Thoracic aorta (tissue), 2 donors: ENCODE measurements at places on chromosomes 5 and 9. TPM values are rescaled to one million over a fixed set of nuclear protein-coding genes. Genes with fewer than 3 reads are reported as not detected.

- no peaks in the 10 kb centered on the region for H3K27me3 ChIP-seq
- H3K4me3 ChIP-seq: no peak overlapping the region
- no peak for DNase-seq
- H3K4me1 ChIP-seq: no peaks in the 10 kb centered on the region
Measured at GRCh38 chr5:32400401-32400800, 44.1 kb downstream of the ZFR start.

ADAMTS12 gene
- 8.0 TPM for total RNA-seq

GRCh38 chr9:107704774-107705173, 215.2 kb upstream of the KLF4 start:
- H3K27ac ChIP-seq: no peak overlapping the region
- H3K36me3 ChIP-seq: no peaks in the 10 kb centered on the region
- H3K27me3 ChIP-seq: no peaks in the 10 kb centered on the region

F12 gene
- not detected for total RNA-seq

DNA sequence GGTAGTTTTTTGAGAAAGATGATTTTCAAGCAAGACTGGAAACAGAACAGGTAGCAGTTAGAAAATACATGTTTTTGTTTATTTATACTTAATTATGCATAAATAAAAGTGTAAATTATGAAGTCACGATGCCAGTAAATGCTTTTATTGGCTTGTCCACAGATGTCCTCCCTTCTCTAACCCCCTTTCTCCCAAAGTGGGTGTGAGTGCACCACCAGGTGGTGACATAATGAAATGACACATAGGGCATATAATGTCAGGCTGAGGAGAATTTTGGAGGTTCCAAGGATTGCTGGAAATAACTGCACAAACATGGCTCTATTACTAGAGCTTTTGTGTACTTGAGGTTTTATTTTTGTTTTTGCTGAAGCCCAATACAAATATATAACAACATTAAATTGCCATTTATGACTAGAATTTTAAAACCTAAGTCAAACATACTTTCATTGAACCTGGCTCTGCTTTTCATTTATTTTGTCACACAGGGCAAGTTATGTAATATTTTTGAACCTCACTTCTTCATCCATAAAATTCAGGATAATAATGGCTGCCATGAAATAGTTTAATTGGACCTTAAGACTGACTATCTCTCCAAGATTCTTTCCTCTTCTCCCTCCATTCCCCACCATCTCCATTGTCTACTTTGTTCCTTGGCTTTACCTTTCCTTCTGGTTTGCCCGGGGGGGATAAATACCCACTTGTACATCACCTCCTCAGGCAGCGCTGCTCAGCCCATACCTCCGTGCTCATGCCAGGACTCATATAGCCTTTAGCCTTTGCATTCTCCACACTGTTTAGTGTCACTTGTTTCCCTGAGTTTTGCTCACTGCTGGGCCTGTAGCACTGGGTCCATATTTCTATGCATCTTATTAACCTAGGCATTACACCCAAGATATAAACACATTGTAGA, 168.8 kb downstream of the PDE4D start:
- no peak overlapping the region for H3K4me3 ChIP-seq
- no peaks in the 10 kb centered on the region for H3K4me1 ChIP-seq
- no peak for DNase-seq
- H3K27ac ChIP-seq: no peak overlapping the region
- no peaks in the 10 kb centered on the region for H3K36me3 ChIP-seq
- H3K27me3 ChIP-seq: no peaks in the 10 kb centered on the region

GRCh38 chr5:39191216-39191615, 28.1 kb downstream of the FYB1 start:
- no peak overlapping the region for H3K4me3 ChIP-seq
- no peaks in the 10 kb centered on the region for H3K36me3 ChIP-seq
- H3K27me3 ChIP-seq: no peaks in the 10 kb centered on the region
- no peak for DNase-seq
- H3K4me1 ChIP-seq: no peaks in the 10 kb centered on the region

PCSK1 gene
- 3.2 TPM for total RNA-seq

- no peaks in the 10 kb centered on the region for H3K4me1 ChIP-seq
- no peak for DNase-seq
- H3K27ac ChIP-seq: no peak overlapping the region
- H3K27me3 ChIP-seq: no peaks in the 10 kb centered on the region
Measured at GRCh38 chr5:1809416-1810035, 8.3 kb downstream of the NDUFS6 start.

DNA sequence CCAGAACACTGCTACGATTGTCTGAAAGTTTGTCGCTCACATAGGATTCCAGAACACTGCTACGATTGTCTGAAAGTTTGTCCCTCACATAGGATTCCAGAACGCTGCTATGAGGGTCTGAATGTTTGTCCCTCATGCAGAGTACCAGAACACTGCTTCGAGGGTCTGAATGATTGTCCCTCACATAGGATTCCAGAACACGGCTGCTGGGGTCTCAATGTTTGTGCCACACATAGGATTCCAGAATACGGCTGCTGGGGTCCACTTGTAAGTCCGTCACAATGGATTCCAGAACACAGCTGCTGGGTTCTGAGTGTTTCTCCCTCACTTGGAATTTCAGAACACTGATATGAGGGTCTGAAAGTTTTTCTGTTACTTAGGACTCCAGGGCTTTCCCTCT, 203.3 kb downstream of the FOXD4L6 start:
- no peak overlapping the region for H3K4me3 ChIP-seq
- DNase-seq: no peak
- no peaks in the 10 kb centered on the region for H3K36me3 ChIP-seq
- H3K27me3 ChIP-seq: no peaks in the 10 kb centered on the region
- no peaks in the 10 kb centered on the region for H3K4me1 ChIP-seq
- no peak overlapping the region for H3K27ac ChIP-seq

DNA sequence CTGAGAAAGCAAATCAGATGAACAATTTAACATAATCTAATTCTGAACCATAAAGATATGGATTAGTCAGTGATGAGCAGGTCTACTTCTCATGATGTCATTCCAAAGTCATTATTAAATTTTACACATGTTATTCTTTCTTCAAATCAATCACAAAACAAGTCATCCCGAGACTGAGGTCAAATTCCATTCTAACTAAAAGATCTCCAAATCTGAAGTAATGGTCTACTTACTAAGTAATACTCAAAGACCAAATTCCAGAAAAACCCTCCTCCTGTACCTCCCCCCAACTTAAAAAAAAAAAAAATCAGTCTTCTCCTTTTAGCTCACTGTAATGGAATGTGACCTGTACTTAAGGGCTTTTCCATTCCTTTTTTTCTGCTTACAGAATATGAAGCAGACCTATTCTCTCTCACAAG, 4.7 kb downstream of the PFDN1 start:
- H3K4me1 ChIP-seq: peaks cover 50% of the 10 kb centered on the region
- peak overlapping the region; percentile 67 for H3K27ac ChIP-seq
- H3K4me3 ChIP-seq: no peak overlapping the region
- no peaks in the 10 kb centered on the region for H3K27me3 ChIP-seq
- no peak for DNase-seq
- peaks cover 4% of the 10 kb centered on the region for H3K36me3 ChIP-seq

C9orf40 gene
- total RNA-seq: 3.0 TPM

DNA sequence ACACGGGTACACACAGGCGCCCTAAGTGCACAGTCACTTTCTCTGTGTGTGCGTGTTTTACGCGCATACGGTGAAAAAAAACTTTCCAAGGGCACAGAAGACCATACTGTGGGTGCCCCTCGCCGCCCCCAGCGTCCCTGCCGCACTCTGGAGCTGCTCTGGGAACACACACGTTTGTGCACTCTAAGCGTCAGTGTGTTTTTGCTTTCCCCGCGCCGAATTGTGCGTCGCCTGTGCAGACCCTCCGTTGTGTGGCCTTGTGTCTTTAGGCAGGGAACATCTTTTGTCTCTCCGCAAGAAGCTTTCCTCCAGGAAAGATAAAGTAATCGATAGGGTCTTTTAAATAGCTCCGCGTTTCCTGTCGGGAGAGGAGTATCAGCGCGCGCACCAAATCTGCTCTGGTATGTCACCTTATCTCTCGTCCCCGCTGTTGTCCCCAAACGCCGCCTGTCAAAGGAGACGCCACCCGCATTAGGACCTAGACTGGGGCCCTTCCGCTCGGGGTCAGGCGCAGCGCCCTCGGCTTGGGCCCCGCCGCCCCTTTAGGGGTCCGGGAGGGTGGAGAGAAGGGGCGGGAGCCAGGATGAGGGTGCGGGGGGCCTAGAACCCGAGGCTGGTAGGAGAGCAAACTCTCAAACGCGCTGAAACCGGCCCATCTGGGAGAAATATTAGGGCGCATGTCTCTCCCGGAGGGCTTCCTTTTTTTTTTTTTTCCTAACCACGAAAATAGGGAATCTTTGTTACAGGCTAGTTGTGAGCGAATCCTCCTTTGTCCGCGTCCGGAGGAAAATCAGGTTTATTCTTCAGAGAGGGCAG, 10.5 kb upstream of the NKX2-5 start:
- no peak for DNase-seq
- H3K27ac ChIP-seq: no peak overlapping the region
- peaks cover 11% of the 10 kb centered on the region for H3K4me1 ChIP-seq
- H3K4me3 ChIP-seq: no peak overlapping the region

GRCh38 chr5:98095072-98095471, 678.4 kb upstream of the RGMB start:
- H3K4me1 ChIP-seq: no peaks in the 10 kb centered on the region
- no peak for DNase-seq
- H3K36me3 ChIP-seq: no peaks in the 10 kb centered on the region
- H3K27ac ChIP-seq: no peak overlapping the region
- no peaks in the 10 kb centered on the region for H3K27me3 ChIP-seq

- H3K4me1 ChIP-seq: no peaks in the 10 kb centered on the region
- no peaks in the 10 kb centered on the region for H3K36me3 ChIP-seq
- H3K4me3 ChIP-seq: no peak overlapping the region
- H3K27me3 ChIP-seq: no peaks in the 10 kb centered on the region
- H3K27ac ChIP-seq: no peak overlapping the region
- DNase-seq: no peak
Measured at GRCh38 chr9:31715250-31715649, 669.2 kb upstream of the ACO1 start.

DNA sequence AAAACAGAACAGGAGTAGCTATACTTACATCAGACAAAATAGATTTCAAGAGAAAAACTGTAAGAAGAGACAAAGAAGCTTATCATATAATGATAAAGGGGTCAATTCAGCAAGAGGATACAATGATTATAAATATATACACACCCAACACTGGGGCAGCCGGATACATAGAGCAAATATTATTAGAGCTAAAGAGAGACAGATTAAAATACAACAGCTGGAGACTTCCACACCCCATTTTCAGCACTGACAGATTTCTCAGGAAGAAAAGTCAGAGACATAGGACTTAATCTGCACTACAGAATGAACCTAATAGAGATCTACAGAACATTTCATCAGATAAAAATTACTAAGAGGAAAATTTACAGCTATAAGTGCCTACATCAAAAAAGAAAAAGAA, 35.7 kb downstream of the OXCT1 start:
- DNase-seq: no peak

PCDHGA7 gene
- total RNA-seq: 12.2 TPM

DNA sequence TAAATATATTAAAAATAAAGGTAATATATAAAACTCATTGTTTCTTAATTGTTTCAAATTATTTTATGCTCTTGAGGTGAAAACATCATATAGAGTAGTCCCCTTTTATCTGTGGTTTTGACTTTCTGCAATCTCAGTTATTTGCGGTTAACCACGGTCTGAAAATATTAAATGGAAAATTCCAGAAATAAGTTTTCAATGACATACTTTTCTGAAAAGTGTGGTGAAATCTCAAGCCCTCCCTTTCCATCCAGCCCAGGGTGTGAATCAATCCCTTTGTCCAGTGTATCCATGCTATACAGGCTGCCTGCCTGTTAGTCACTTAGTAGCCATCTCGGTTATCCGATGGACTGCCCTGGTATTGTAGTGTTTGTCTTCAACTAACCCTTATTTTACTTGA, 546.7 kb upstream of the DMAC1 start:
- no peak for DNase-seq
- no peak overlapping the region for H3K27ac ChIP-seq
- H3K4me1 ChIP-seq: peaks cover 20% of the 10 kb centered on the region

DNA sequence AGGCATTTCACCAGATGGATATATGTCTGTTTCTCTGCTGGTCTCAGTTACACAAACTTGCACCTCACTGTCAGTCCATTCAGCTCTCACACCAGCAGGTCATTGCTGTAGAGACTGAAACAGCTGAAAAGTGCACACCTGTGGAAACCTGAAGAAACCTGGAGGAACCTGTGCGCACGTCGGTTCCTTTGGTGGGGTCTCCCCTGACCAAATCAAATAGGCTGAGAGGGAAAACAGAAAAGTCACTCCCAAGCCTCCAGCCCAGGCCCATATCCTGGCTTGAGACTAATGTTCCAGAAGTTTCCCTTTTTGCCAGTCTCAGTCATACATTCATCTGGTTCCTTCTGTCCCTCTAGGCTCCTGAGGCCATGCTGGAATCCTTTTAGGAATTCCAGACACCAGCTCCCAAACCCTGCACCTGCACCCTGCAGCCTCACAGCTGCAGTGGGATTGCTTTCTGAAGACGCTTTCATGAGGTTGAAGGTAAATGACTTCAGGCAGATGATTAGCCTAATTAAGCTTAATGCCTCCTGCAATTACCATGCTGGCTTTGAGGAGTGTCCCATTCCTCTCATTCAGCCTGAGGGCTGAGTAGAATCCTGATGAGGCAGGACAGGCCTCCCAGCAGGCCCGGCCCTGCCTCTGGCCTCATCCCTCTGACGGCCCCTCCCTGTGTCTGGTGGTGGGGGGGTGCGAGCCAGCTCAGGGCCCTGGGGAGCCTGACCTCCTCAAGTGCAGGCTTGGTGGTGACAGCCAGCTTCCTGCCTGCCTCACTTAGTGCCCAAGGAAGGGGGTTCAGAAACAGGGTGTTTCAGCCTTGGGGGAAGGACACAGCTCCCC, 24.3 kb upstream of the CXCL14 start:
- DNase-seq: no peak
- H3K4me1 ChIP-seq: no peaks in the 10 kb centered on the region
- H3K27me3 ChIP-seq: no peaks in the 10 kb centered on the region
- no peak overlapping the region for H3K4me3 ChIP-seq

CAVIN4 gene
- total RNA-seq: 0.27 TPM

TLE4 gene
- 19.7 TPM for total RNA-seq

- no peak overlapping the region for H3K27ac ChIP-seq
- H3K36me3 ChIP-seq: no peaks in the 10 kb centered on the region
- no peak overlapping the region for H3K4me3 ChIP-seq
- no peak for DNase-seq
Measured at GRCh38 chr5:59553992-59554391, 339.5 kb downstream of the PDE4D start.

- no peaks in the 10 kb centered on the region for H3K27me3 ChIP-seq
- no peak overlapping the region for H3K4me3 ChIP-seq
- H3K4me1 ChIP-seq: no peaks in the 10 kb centered on the region
- DNase-seq: no peak
Measured at GRCh38 chr9:81874931-81875330, 53.3 kb upstream of the SPATA31D4 start.

- H3K4me3 ChIP-seq: no peak overlapping the region
- no peak for DNase-seq
- no peaks in the 10 kb centered on the region for H3K36me3 ChIP-seq
- no peaks in the 10 kb centered on the region for H3K4me1 ChIP-seq
Measured at GRCh38 chr5:38370358-38371100, 112.2 kb downstream of the EGFLAM start.

SLC22A4 gene
- total RNA-seq: 2.1 TPM
